Fibroblast of skin of right biceps (primary cell): ENCODE measurements at places on chromosomes 3 and 15.
A peak's percentile ranks its signal among the peaks of the same experiment; 100 is the strongest.

- no peak for DNase-seq
Observed at GRCh38 chr15:26561130-26561529, 211.7 kb downstream of the GABRB3 start.

- peak; percentile 66 for DNase-seq
Observed at GRCh38 chr3:152466784-152467183, 198.1 kb downstream of the MBNL1 start.

- DNase-seq: peak; percentile 79
Observed at GRCh38 chr3:157261000-157261399, 101.1 kb upstream of the CCNL1 start.

GRCh38 chr3:182239316-182239715, 527.6 kb downstream of the SOX2 start:
- DNase-seq: no peak

- DNase-seq: no peak
Observed at GRCh38 chr3:119324899-119325298, 30.7 kb downstream of the ARHGAP31 start.

- no peak for DNase-seq
Observed at GRCh38 chr3:182596676-182597410, 196.5 kb upstream of the ATP11B start.

- DNase-seq: no peak
Observed at GRCh38 chr15:77538793-77539497, 93.8 kb downstream of the LINGO1 start.

- no peak for DNase-seq
Observed at GRCh38 chr3:90087703-90088102, 980.3 kb downstream of the EPHA3 start.

- peak; percentile 50 for DNase-seq
Observed at GRCh38 chr15:32993285-32993684, 201.2 kb downstream of the FMN1 start.

GRCh38 chr15:92924216-92924615, 24.1 kb downstream of the CHD2 start:
- DNase-seq: no peak

- peak; percentile 59 for DNase-seq
Observed at GRCh38 chr3:105444725-105445124, 78.0 kb downstream of the ALCAM start.

- DNase-seq: no peak
Observed at GRCh38 chr3:181358562-181358961, 353.2 kb upstream of the SOX2 start.

- DNase-seq: no peak
Observed at GRCh38 chr3:42051384-42052131, 39.6 kb upstream of the TRAK1 start.

- no peak for DNase-seq
Observed at GRCh38 chr15:40087068-40087810, 21.4 kb downstream of the BMF start.

- DNase-seq: peak; percentile 34
Observed at GRCh38 chr15:94844538-94845389, 613.4 kb downstream of the MCTP2 start.

DNA sequence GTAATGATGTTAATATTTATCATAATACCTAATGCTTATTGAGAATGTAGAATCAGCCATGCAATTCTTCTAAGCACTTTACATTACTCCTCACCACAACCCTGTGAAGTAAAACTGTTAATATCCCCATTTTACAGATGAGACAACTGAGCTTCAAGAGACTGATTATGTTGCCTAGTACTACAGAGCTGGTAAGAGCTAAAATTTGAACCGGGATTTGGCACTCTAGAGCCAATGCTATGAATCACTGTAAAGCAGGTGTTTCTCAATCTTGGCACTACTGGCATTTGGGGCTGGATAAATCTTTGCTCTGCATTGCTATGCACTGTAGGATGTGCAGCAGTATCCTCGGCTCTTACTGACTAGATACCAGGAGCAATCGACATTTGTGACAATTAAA, 367.7 kb downstream of the MAGI1 start:
- no peak for DNase-seq

GRCh38 chr15:51814606-51815005, 14.8 kb upstream of the TMOD3 start:
- no peak for DNase-seq

DNA sequence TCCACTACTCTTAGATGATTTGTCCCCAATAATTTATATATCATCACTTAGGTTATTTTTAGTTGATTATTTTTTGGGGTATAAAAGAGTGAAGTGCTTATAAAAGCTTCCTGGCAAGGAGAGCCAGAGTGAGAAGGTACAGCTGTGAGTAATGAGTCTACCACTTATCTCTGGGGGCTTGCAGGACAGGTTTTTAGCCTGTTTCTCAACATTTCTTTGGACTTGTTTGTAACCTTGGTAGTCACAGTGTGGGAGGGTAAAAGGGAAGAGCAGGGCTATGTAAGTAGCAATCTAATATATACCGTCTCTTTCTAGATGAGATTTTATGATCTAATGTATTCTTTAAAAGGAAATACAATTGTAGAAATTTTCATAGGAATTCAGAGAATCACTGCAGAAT, 321.3 kb upstream of the GOLIM4 start:
- DNase-seq: no peak

GRCh38 chr3:167851171-167851570, 115.7 kb downstream of the SERPINI1 start:
- DNase-seq: peak; percentile 8

DNA sequence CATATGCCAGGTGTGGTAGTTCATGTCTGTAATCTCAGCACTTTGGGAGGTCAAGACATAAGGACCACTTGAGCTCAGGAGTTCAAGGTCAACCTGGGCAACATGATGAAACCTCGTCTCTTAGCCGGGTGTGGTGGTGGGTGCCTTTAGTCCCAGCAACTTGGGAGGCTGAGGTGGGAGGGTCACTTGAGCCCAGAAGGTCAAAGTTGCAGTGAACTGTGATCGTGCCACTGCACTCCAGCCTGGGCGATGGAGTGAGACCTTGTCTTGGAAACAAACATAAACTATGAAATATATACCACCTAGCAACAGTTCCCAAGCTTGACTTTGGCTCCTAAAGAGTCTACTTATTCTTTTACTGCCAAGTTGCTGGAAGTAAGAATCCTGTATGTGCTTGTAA, 30.9 kb downstream of the UBE3A start:
- no peak for DNase-seq

DNA sequence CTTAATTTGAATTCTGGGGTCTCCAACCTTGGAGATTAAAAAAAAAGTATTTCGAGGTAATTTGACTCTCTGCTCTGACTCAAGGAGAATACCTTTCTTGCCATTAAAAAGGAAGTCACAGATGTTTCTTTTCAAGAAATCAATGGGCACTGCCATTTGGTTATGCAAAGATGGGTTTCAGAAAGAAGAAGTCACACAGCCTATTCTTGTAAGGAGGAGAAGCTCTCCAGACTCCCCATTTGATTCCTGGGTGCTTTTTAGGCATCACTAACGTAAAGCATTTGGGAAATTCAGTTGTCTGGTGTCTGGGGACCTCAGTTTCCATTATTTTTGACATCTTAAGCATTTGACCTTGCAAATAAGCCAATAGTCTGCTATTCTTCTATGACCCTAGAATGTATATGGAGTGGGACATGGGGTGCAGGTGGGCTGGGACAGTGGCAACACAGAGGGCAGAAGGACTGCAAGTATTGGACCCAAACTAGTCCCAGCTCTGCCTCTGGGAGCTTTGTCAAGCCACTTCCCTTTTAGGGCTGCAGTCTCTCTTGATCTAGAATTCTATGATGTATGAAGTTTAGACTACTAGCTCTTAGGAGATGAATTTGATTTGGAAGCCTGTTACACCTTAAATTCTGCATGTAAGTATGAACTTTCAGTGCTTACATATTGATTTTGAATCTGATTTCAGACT, 27.8 kb downstream of the IL5RA start:
- no peak for DNase-seq

DNA sequence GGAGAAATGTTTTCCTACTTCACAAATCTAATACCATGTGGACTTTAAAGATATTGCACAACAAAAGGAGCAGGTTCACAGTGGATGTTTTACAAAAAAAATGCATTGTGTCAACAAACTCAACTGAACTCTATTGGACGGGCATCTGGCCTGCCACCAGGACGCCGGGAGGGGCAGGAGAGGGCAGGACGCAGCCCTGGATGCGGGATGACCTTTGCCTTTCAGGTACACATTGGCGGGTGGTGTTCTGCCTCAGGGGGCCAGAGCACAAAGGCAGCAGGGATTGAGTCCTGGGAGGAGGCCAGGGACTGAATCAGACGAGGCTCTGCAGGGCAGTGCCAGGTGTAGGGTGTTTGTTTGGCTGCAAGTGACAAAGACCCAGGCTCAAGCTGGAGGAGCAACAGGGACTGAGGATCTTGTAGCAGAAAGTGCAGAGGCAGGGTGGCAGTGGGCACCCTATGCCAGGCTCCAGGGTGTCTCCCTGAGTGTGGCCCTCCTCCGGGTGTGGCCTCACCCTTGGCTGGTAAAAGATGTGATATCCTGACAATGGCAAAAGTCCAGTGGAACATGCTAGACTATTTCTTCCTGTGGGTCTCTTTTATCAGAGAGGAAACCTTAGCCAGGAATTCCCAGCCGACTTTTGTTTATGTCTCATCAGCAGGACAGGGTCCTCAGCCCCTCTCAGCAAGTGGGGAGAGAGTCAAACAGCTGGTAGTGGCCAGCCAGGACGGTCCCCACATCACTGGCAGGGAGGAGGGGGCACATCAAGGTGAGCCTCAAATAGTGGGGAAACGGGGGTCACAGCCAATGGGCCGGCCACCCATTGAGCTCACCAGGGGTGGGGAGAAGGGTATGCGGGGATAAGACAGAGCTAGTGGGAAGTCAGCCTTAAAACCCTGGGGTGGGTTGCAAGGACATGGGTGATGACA, 29.7 kb upstream of the KLF13 start:
- no peak for DNase-seq

DNA sequence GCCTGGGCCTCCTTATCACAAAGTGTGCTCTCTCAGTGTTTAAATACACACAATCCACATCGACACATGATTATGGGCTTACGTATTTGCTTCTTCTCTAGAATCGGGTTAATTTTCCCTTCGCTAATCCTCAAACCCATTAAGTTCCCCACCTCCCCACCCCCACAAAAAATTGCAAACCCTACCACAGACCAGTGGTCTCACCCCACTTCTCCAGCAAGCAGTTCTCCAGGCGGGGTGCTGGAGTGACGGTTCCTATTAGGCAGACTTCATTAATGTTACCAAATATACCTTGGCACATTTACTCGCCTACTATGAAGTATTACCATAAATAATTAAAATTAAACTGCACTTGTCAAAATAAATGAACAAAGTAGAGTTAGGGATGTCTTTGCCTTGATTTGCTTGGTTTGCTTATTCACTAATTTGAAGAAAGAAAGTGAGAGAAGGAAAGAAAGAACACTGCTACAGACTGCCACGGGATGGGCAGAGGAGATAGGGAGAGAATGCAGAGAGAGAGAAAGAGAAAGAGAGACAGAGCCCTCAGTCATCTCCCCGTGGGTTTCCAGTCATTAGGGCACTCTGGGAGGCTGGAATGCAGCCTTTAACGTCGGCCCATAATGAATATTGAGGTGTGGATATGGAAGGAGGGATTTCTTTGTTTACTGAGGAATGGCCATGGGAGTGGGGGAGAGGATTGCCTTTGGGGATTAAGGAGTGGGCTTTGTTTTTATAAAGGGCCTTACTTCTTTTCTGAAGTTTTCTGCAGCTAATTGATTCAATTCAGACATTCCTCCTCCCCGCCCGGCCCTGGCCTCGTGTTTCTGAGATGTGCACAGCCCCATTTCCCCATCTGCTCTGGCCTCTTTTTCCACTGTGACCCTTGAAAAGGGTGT, 39.7 kb upstream of the POLG start:
- DNase-seq: no peak

GRCh38 chr3:160653512-160653911, 23.4 kb upstream of the ARL14 start:
- DNase-seq: no peak

DNA sequence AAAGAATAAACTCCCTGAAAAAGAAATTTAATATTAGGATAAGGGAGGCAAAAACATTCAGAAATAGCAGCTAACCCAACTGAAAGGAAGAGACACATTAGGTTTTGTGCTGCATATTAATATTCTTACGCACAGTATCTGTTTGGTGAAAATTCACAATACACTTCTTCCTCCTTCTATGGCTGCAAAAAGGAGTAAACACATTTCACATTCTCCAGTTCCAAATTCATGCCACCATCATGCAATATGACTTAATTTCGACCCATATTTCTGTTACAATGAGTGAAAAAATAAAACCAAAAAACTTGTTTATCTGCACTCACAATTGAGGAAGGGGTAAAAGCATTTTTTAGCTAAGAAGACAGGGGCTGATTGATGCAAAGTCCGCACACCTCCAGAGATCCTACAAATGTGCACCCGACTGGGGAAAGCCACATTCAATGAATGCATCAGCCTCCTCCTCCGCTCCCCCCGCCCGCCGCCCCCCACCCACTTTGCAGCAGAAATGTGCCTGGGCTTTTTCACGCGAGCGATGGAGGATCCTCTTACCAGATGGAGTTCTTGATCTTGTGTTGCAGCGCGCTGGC, 1.0 kb downstream of the RFX7 start:
- no peak for DNase-seq

GRCh38 chr3:40968666-40969065, 230.6 kb upstream of the CTNNB1 start:
- DNase-seq: no peak

DNA sequence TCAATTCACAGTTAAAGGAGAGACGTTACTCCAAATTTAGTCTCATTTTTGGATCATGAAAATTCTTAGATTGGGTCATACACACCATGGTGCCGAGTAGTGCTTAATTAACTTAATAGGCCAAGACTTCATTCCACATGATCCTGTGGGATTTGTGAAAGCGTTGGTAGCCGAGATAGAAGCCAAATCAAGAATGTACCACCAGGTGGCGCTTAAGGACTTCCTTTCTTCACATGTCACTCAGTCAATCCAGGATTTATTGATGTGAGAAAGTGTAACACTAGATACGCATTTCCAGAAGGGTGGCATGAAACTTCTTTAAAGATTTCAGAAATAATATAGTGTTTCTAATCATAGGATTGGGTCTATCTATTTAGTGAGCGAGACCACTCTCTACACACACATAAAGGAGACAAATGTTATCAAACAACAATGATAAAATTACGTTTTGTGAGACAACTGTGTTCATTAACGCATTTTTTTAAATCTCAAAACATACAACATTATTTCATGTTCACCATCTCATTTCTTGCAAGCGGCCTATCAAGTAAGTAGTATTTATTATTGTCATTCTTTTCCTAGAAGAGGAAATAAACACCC, 436.1 kb downstream of the CHL1 start:
- DNase-seq: peak; percentile 43

GRCh38 chr15:68981941-68982340, 32.6 kb upstream of the NOX5 start:
- no peak for DNase-seq

DNA sequence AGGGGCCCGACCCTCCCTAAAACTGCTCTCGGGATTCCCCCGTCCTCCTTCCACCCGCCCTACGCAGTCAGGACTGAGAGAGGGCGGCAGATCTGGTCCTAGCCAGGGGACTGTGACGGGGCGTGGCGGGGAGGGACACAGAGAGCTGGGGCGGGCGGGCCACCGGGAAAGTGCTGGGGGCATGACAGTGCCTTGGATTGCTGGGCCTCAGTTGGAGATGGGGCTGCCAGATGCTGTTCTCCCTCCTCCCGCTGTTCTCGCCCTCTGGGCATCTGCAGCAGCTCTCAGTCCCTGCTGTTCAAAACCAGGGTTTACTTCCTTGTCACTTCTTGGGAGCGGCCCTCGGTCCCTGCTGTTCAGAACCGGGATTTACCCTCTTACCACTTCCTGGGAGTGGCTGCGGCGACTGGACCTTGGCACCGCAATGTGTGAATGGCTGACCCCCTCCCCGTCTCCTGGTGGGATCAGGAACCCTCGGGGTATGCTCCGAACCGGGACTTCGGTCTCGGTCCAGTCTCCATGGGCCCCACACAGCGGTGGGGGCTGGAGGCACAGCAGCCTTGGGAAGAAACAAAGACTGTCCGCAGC, 1.8 kb upstream of the RPP25 start:
- peak; percentile 48 for DNase-seq
